ENCODE measurements at places on chromosomes 3 and 15. TPM values are rescaled to one million over a fixed set of nuclear protein-coding genes. Genes with fewer than 3 reads are reported as not detected.
A peak's percentile ranks its signal among the peaks of the same experiment; 100 is the strongest.

DNA sequence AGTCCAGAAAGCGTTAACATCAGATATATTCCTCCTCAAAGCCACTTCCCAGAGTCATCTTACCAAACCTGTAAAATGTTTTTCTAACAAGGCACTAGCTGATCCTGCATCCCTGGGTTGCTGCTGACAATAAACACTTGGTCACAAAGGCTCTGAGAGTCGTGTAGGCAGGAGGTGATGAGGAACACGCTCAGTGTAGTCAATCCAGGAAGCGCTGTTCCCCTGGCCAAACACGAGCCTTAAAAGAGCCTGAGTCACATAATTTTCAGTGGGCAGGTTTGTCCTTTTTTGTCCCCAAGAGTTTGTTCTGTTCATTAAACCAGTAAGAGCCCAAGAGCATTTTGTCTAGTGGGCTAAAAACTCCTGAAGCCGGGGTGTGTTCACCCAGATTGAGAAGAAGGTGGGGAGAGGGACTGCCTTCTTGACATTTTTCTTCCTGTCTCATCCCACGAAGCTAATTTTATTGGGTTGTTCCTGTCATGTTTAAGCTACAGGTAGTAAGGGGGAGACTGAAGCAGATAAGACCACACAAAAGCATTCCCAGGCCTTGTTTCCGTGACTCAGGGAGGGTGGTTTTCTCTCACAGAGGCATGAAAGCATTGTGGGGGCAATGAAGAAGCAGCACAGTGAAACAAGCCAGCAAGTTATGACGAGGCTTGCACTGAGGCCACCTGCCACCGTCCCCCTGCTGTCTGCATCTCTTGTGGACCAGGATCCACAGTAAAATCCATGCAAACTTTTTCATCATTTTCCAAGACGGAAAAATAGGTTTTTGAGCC is 73.7 kb downstream of the FOXB1 start:
- H3K27me3 ChIP-seq = no peaks in the 10 kb centered on the region
- H3K4me1 ChIP-seq = no peaks in the 10 kb centered on the region
- H3K36me3 ChIP-seq = no peaks in the 10 kb centered on the region
- no peak for DNase-seq
- H3K27ac ChIP-seq = no peak overlapping the region
- H3K4me3 ChIP-seq = no peak overlapping the region

DNA sequence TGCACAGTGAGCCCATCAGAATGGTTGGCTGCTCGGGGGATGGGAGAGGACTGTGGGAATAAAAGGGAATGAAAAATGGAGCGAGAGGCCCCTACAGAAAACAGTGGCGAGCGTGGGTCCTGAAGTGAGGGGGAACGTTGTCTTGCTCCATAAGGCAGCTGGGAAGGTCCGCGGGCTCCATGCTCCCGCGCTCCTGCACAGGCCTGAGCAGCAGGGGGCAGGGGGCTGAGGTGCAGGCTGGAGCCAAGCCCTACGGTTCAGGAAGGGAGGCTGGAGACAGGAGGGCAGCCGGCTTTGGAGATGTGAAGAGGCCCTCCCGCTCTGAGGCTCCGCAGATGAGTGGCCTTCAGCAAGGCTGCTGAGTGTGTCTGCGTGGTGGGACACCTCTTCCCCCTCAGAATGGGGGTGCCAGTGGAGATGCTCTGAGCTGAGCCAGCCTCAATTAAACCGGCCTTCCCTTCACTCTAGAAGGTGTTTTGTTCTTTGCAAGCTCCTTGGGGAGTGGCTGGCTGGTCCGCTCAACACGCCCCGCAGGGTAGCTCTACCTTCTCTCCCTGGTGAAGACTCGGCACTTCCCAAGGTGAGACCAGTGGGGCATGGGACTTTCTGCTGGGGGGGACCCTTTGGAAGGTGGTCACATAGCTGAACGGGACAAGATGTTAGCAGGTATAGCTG is 208.0 kb downstream of the XXYLT1 start:
- no peak overlapping the region for H3K4me3 ChIP-seq
- peaks cover 29% of the 10 kb centered on the region for H3K4me1 ChIP-seq
- DNase-seq = peak; percentile 66
- no peak overlapping the region for H3K27ac ChIP-seq
- no peaks in the 10 kb centered on the region for H3K27me3 ChIP-seq

DNA sequence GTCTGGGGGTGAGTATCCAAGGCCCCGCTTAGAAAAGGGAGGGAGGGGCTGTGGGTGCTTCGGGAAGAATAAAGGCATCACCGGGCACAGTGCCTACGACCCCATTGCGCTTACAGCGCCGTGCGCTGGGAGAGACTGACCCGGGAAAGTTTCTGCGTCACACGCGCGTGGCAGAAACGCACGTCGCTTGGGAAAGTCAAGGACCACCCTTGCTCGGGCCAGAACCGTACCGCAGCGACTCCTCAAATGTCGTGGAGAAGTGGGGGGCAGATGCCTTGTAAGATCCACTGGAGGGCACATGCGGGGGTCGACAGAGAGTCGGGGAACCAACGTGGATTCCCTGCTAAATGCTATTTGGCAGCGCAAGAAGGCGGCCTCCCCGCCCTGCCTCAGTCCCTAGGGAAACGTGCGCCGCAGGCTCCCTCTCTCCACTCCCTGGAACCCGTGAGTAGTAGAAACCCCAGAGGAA is 2.4 kb downstream of the ADAMTS9 start:
- no peaks in the 10 kb centered on the region for H3K4me1 ChIP-seq
- peak overlapping the region; percentile 85 for H3K27ac ChIP-seq
- DNase-seq = peak; percentile 70
- peaks cover 44% of the 10 kb centered on the region for H3K27me3 ChIP-seq

- no peaks in the 10 kb centered on the region for H3K27me3 ChIP-seq
- H3K36me3 ChIP-seq = no peaks in the 10 kb centered on the region
- no peak overlapping the region for H3K4me3 ChIP-seq
- no peak for DNase-seq
Measured at GRCh38 chr15:35691173-35691761, 145.3 kb upstream of the DPH6 start.

- no peak for DNase-seq
- H3K27me3 ChIP-seq = no peaks in the 10 kb centered on the region
- H3K27ac ChIP-seq = peak overlapping the region; percentile 77
- peaks cover 23% of the 10 kb centered on the region for H3K36me3 ChIP-seq
- no peak overlapping the region for H3K4me3 ChIP-seq
- peaks cover 11% of the 10 kb centered on the region for H3K4me1 ChIP-seq
Measured at GRCh38 chr15:72740219-72740618, 43.3 kb downstream of the ADPGK start.

DNA sequence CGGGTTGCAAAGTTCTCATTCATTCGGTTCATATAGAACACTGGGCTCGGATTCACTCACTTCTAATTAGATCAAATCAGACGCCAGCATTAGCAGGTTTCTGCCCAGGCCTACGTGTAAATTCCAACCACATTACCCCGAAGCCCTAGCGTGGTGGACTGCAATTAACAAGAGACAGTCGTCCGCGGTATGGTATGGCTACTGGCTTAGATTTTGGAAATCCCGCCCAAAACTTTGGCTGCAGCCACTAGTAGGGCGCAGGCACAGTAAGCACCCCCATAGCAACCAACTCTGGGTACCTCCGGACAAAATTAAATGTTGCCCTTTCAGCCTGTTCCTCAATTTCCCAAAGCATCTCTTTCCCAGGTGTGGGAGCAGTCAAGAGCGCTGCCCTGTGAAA is 771 bp downstream of the RARRES1 start:
- H3K4me3 ChIP-seq = peak overlapping the region; percentile 73
- DNase-seq = no peak
- peak overlapping the region; percentile 50 for H3K27ac ChIP-seq

The LHFPL4 gene
- not detected for total RNA-seq

DNA sequence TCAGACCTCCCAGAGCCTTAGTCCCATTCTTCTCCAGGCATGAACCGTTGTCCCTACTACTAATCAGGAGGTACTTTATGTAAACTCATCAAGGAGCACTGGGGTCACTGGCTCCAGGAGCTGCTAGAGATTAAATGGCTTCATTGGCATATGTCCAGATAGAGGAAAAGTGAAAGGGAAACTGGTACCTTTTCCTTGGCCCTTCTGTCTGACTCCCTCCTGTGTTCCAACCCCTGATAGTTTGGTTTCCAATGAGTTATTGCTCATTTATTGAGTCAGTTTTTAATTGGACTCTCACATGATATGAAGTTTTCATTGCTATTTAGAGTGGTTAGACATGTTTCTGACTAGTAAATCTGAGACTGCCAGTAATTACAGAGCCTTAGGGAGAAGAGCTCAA is 130.5 kb upstream of the BFSP2 start:
- no peaks in the 10 kb centered on the region for H3K36me3 ChIP-seq
- no peak overlapping the region for H3K4me3 ChIP-seq
- no peaks in the 10 kb centered on the region for H3K27me3 ChIP-seq

The COL8A1 gene
- total RNA-seq = 1.9 TPM

DNA sequence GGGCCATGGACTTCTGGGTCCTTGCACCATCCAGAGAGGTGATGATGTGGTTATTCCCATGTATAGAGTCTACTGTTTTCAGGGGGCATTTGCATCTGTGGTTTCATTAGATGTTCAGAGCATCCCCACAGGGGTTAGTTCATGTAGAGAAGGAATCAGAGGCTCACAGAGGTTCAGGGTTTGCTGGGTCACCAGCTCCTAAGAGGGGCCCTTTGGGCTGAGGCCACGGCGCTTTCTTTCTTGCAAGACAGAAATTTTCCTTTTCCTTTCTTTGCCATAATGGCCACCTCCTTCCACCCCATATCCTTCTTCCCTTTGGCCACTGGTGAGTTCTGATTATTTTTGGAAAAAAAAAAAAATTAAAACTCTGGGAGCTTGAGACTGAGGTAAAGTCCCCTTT is 62.3 kb downstream of the APBA2 start:
- H3K4me3 ChIP-seq = no peak overlapping the region
- H3K4me1 ChIP-seq = no peaks in the 10 kb centered on the region
- H3K27me3 ChIP-seq = no peaks in the 10 kb centered on the region
- peak overlapping the region; percentile 74 for H3K27ac ChIP-seq

DNA sequence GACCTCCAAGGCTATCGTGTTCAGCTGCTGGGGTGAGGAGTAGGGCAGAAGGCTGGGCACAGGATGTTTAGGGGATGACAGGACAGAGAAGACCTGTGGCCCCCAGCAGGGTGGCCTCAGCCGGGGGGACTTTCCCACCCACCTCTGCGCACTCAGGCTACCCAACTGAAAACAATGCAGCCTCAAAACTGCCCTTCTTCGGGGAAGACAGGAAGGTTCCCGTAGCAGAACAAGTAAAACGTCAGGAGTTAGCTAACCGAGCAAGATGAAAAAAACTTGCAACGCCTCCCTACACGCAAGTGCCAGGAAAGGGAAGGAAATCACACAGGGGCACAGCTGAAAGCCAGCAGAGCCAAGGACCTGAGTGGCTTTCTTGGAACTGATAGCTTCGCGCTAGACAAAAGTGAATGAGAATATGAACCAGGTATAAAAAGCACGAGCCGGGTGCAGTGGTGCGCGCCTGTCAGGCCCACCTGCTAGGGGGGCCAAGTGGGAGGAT is 38.4 kb upstream of the FURIN start:
- no peaks in the 10 kb centered on the region for H3K36me3 ChIP-seq
- no peaks in the 10 kb centered on the region for H3K27me3 ChIP-seq
- DNase-seq = peak; percentile 82
- peak overlapping the region; percentile 94 for H3K27ac ChIP-seq

The LIPC gene
- total RNA-seq = 1.1 TPM

DNA sequence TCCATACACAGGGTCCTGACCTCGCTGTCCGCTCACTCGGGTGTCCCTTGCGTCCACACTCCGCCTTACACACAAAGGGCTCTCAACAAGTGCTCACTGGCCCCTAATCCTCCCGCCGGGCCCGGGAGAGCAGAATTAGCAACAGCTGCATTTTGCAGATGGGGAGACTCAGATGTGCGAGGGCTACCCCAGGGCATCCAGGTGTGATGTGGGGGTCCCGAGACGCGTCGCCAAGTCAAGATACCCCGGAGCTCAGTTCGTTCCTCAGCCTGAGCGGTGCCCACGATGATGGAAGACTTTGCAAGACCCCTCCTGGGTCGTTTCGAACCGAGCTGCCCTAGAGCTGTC is 14.9 kb upstream of the WNT7A start:
- no peaks in the 10 kb centered on the region for H3K27me3 ChIP-seq
- peaks cover 7% of the 10 kb centered on the region for H3K4me1 ChIP-seq
- H3K36me3 ChIP-seq = no peaks in the 10 kb centered on the region
- H3K27ac ChIP-seq = no peak overlapping the region

The C3orf52 gene
- 2.0 TPM for total RNA-seq

The GP9 gene
- total RNA-seq = 6.1 TPM

The AADACL2 gene
- total RNA-seq = not detected

The RFX7 gene
- total RNA-seq = 30.2 TPM

Data from spleen (tissue), 13 donors.